ENCODE measurements at places on chromosomes 3 and 15. TPM values are rescaled to one million over a fixed set of nuclear protein-coding genes. Genes with fewer than 3 reads are reported as not detected.

The NR2E3 gene
- not detected for total RNA-seq

The TLR9 gene
- total RNA-seq = 0.07 TPM

The GOLGA8R gene
- total RNA-seq = 0.60 TPM

The DOCK3 gene
- total RNA-seq = 0.42 TPM

The ROPN1 gene
- not detected for total RNA-seq

The IQSEC1 gene
- 6.6 TPM for total RNA-seq

The GOLGA8N gene
- 1.4 TPM for total RNA-seq

The ADPGK gene
- total RNA-seq = 42.7 TPM

The CHDH gene
- 0.70 TPM for total RNA-seq

The TPRG1 gene
- total RNA-seq = 2.8 TPM

The GOLGA6L6 gene
- not detected for total RNA-seq

The GPR176 gene
- 3.6 TPM for total RNA-seq

The NANOGP8 gene
- not detected for total RNA-seq

The CORO2B gene
- total RNA-seq = 0.21 TPM

The AHSG gene
- total RNA-seq = 0.28 TPM

The SPATA12 gene
- total RNA-seq = not detected

The SERP1 gene
- total RNA-seq = 191 TPM

The HACL1 gene
- 14.3 TPM for total RNA-seq

The DYNLT2B gene
- 25.3 TPM for total RNA-seq

The CFAP92 gene
- total RNA-seq = 0.19 TPM

The HRG gene
- not detected for total RNA-seq

The LEKR1 gene
- 0.71 TPM for total RNA-seq

The SNX22 gene
- total RNA-seq = 0.05 TPM

The CELSR3 gene
- total RNA-seq = 0.60 TPM

The SERINC4 gene
- 0.19 TPM for total RNA-seq

The NR1I2 gene
- total RNA-seq = not detected

The CFAP100 gene
- total RNA-seq = not detected

The SLC12A8 gene
- 8.0 TPM for total RNA-seq

The ALDH1A2 gene
- total RNA-seq = not detected

The IL5RA gene
- total RNA-seq = not detected

The ARHGAP11A gene
- total RNA-seq = 14.6 TPM

The MESP2 gene
- total RNA-seq = 0.42 TPM

The RARB gene
- 1.9 TPM for total RNA-seq

The SMCO1 gene
- total RNA-seq = not detected

The DLL4 gene
- not detected for total RNA-seq

The PRR20G gene
- total RNA-seq = not detected

The GREM1 gene
- 0.92 TPM for total RNA-seq

The ZPLD1 gene
- total RNA-seq = 0.28 TPM

The GOLGA6L10 gene
- not detected for total RNA-seq
